ENCODE measurements at places on chromosomes 7 and 10.

DNA sequence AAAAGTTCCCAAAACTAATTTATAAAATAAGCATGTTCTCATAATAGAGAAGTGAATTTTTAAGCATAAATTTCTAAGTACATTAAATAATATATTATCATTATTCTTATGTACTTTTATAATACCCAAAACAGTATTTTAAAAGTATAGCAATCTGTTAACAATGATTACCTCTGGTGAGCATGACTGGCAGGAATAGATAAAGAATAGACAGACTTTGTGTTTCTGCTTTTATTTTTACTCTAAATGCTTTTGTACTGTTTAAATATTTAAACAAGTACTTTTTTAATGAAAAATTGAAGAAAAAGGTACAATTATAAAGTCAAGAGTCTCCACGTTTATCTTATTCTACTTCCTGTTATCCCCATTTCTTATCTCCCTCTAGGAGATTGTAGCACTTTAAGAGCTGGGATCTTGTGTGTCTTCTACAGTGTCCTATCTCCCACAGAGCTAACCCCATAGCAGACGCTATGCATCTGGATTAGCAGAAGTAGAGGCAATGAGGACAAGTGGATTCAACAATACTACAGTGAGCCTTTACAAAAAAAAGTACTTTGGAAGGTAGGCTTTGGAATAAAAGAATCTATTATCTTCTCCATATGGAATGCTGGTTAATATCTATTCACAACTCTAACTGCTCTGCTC, 42.9 kb downstream of the IDE start:
- DNase-seq, result no peak

DNA sequence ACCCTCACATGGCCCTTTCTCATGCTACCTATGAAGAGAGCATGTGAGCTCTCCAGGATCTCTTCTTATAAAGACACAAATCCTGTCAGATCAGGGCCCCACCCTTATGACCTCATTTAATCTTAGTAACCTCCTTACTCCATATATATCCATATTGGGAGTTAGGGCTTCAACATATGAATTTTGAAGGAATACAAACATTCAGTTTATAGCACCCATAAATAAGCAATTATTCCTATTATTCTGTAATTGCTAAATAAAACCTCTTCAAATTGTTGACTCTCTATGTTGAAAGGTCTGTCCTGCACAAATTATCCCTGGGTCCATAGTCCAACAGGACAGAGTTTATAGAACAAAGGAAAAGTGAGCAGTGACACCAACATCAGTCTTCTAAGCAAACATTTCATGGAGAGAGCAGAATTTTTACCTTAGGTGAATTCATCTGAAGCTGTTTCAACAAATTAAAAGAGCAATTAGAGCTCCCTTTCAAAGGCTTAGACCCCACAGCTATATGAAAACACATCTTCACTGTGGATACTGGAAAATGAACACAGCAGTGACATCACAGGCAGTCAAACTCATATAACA, 12.2 kb downstream of the DOCK4 start:
- DNase-seq, result no peak

- no peak for DNase-seq
Observed at GRCh38 chr7:983616-984071, 663 bp downstream of the CYP2W1 start.

DNA sequence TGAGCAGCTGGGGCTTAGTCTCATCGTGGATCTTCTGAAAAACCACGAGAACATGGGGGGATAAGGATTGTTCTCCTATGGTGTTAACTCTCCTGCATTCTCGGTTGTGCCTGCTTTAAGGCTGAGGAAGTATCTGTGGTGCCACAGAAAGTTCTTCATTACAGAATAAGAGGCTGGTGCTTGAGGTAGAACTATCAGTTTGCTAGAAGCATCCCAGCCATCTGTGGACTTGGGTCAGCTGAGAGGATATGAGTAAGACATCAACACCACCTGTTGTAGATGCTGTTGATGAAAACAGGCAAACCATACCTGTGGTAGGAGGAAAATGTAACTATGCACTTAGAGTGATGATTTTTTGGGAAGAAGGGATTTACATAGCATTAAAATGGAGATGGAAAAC, 416.6 kb downstream of the PHTF2 start:
- DNase-seq, result no peak

GRCh38 chr10:77513220-77513619, 124.4 kb downstream of the KCNMA1 start:
- no peak for DNase-seq

- no peak for DNase-seq
Observed at GRCh38 chr10:32957341-32958084, 517 bp downstream of the ITGB1 start.

- DNase-seq, result no peak
Observed at GRCh38 chr7:102101926-102102325, 184.7 kb upstream of the SH2B2 start.

GRCh38 chr7:89067048-89067447, 271.5 kb upstream of the TEX47 start:
- no peak for DNase-seq

- DNase-seq, result no peak
Observed at GRCh38 chr7:77403957-77404356, 12.2 kb downstream of the GSAP start.

DNA sequence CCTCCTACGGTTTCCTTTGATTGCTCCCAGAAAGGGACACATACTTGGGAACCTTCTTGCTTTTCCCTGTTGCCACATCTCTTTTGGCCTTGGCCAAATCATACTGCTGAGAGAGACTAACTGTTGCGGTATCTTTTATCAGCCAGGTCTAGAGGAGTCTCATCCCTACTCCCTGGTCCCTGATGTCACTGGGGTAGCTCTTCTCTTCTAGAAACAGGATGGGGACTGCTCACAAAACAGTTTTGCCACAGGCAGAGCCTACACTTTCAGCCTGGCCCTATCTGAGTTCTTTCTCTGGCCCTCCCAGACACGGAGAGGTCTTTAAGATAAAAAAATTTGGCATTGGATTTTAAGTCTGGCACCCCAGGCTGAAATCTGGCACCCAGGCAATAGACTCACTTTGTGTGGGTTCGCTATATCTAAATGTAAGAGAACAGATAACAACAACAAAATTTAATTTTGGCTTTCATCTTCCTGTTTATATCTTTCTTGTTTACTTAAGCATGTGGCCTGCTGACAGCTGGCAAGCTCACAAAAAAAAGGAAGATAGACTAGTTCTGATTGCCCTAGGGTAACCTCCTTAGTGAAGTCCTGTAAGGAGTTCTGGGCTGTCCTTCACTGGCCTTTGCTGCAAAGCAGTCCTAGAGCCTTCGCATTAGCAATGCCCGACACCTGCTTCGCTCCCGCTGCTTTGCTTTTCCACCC, 228.3 kb upstream of the NPVF start:
- no peak for DNase-seq

- no peak for DNase-seq
Observed at GRCh38 chr7:109895536-109895935, 1195.4 kb upstream of the LRRN3 start.

- no peak for DNase-seq
Observed at GRCh38 chr7:78399033-78399769, 600.6 kb downstream of the PHTF2 start.

DNA sequence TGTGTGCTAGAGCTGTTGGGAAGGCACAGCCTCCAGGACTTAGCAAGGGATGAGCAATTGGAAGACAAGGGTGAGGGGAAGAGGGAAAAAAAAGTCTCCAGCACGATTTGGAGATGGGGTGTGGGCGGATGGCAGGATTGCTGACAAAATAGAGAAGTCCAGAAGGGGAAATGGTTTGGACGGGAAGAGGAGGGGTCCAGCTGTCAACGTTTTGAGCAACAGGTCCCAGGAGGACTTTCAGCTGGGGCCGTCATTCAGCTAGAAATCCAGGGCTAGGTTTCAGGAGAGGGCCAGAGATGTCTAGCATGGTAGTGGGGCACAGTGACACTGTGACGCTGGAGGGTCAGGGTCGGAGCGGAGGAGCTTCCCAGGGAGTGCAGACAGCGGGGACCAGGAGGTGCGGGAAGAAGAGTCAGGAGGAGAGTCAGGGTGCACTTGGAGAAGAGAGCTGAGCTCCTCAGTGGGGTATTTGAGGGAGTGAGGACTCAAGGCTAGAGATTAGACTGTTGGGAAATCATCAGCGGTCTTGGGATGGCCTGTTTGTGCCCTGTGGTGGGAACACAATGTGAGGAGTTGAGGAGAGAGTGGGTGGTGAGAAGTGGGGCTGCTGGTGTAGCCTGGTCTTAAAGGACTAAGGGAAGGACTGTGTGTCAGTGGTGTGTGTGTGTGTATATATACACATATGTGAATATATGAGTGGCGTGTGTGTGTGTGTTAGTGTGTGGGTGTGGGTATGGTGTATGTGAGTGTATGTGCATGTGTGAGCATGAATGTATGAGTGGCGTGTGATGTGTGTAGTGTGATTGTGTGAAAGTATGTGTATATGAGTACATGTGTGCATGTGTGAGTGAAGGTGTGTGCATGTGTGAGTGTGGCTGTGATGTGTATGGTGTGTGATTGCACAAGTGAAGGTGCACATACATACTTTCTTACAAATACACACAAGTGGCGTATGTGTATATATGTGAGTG, 3.8 kb downstream of the ZYX start:
- no peak for DNase-seq

- no peak for DNase-seq
Observed at GRCh38 chr7:27438881-27439589, 196.4 kb downstream of the EVX1 start.

GRCh38 chr10:29987471-29987870, 71.9 kb downstream of the JCAD start:
- no peak for DNase-seq

GRCh38 chr7:92404170-92404614, 43.1 kb upstream of the GATAD1 start:
- no peak for DNase-seq

DNA sequence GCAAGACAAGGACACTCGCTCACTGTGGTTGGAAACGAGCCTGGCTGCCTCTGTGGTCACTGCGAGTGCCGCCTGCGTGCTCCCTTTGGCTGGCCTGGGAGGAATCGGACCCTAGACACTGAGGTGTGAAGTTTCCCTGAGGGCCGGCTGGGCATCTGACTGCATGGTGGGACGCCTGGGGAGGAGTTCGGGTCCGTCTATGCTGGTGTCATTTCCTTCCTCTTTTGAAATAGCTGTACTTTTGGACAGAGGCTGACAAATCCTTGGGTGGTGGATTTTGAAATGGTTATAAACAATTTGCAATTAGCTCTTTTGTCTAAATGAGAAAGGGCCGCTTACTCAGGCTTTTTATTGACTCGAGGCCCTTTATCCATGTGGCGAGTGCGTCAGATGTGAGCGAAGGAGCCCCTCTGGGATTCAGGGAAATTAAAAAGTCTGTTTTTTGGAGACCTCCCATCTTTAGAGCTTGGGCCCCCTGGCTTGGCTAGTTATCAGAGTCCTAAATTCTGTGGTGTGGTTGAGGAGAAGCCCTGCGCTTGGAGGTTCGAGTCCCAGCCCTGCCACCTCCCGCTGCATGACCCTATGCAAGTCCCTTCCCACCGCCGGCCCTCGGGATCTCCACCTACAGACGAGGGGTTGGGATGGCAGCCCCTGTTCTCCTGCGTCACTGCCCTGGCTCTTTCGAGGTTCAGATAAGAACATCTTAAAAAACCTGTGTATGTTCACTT, 147.1 kb downstream of the RGS10 start:
- no peak for DNase-seq

- no peak for DNase-seq
Observed at GRCh38 chr7:43118313-43118712, 5.9 kb downstream of the HECW1 start.

DNA sequence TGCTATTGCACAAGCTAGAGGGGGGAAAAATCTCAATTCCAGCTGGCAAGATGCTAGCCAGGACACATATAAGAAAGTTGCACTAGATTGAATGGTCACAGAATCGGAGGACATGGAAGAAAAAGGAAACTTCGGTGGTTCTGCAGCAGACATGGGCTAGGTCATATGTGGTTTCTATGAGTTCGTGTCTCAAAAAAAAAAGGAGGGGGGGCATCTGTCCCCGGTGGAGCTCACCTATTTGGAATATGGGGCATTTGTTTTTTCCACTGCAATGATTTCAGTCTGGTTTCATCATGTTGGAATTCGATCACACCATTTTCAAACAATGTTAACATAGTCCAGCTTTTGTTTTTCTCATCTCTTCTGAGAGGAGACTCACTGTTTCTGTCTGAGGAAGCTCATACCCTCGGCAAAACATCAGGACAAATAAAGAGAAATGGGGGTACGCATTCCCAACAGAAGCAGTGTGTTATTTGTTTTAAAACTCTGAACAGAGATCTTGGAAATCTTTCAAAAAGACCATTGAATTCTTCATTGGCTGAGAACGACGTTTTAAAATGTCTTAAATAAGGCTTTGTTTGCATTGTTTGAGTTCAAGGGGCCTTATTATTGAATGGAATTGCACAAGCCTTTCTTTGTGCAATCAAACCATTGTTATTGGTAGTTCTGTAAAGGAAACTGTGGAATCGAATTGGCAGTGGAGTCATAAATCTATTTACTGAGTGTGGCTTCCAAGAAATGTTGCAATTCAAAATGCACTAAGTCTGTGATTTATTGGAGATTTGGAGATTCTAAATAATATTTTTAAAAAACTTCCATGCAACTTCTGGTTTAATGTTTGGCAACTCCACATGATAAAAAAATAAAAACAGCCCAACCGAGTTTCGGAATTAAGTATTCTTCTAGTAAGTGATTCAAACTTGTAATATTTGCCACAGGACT, 173.2 kb downstream of the RTKN2 start:
- DNase-seq, result peak; percentile 35

DNA sequence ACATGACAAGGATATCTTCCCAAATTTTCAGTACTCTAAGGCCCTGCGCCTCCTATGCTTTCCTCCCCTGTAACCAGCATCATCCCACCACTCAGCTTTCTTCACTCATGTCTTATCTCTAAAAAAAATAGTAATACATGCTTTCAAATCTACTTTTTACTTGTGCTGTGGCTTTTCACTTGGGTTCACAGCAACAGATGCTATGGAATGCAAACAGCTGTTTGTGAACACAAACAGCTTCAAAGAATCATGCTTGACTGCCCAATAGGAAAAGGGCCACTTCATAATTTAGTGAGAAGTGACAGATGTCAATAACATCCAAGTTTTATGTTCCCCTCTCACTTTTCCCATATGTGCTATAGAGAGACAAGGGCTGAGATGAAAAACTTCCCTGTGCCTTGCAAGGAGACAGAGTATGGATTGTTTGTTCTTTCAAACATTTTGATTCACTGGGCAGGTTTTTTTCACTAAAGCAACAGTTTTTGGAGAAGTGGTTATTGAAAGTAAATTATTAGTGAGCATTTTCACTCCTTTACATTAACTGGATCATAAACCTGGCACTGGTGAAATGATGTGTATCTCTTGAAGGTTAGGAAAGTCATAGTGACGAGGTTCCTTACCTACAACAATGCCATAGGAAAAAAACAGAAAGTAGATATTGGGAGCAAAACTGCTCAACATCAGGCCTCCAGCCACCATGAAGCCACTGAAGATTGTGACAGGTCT, 37.3 kb downstream of the SLC16A9 start:
- DNase-seq, result no peak

DNA sequence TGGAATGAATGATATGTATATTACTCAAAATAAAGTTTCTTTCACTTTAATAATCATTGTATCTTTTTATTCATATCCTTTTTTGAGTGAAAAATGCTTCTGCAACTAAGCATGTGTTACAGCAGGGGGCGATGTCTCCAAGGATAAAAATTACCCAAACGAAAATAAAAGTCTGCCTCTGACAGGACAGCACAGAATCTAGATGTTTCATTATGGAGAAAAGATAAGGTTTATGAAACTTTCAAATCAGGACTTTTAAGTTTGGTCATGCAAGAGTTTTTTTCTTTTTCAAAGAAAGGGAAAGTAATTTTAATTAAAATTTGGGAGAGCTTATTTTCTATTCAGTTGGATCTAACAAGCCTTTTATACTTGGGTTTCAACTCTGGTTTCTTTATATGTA, 48.4 kb downstream of the TES start:
- DNase-seq, result peak; percentile 34

Measured in HS-5 (cell line).